ENCODE measurements at places on chromosomes 3 and 15.
A peak's percentile ranks its signal among the peaks of the same experiment; 100 is the strongest.

GRCh38 chr3:33437556-33438283, 2.5 kb downstream of the UBP1 start:
- peak overlapping the region; percentile 97 for H3K27ac ChIP-seq
- DNase-seq = no peak
- H3K27me3 ChIP-seq = no peaks in the 10 kb centered on the region
- H3K36me3 ChIP-seq = no peaks in the 10 kb centered on the region
- H3K4me1 ChIP-seq = peaks cover 8% of the 10 kb centered on the region

- H3K4me3 ChIP-seq = no peak overlapping the region
- no peak overlapping the region for H3K27ac ChIP-seq
- H3K36me3 ChIP-seq = no peaks in the 10 kb centered on the region
- H3K4me1 ChIP-seq = no peaks in the 10 kb centered on the region
- no peaks in the 10 kb centered on the region for H3K27me3 ChIP-seq
Observed at GRCh38 chr3:48194446-48195071, 6.3 kb upstream of the CDC25A start.

DNA sequence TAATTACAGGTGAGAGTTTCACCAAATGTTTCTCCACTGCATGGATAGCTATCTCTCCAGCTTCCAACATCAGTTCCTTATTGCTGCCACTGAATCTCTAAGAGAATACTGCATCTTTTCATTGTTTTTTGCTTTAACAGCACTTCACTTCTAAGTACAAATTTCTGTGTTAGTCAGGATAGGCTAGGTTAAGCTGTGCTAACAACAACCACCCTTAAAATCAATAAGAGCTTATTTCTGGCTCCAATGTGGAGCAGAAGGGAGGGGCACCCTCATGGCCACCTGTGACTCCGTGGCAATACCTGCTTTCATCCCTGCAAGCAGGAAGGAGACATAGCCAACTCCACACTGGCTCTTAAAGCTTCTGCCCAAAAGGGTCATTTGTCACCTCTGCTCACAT, 36.4 kb upstream of the CORO2B start:
- no peak for DNase-seq
- H3K4me1 ChIP-seq = peaks cover 5% of the 10 kb centered on the region
- no peak overlapping the region for H3K4me3 ChIP-seq
- H3K27me3 ChIP-seq = no peaks in the 10 kb centered on the region

GRCh38 chr15:92733090-92733933, 77.7 kb upstream of the FAM174B start:
- no peak overlapping the region for H3K27ac ChIP-seq
- H3K36me3 ChIP-seq = no peaks in the 10 kb centered on the region
- DNase-seq = no peak
- H3K27me3 ChIP-seq = no peaks in the 10 kb centered on the region
- no peaks in the 10 kb centered on the region for H3K4me1 ChIP-seq
- peak overlapping the region; percentile 51 for H3K4me3 ChIP-seq

- H3K4me3 ChIP-seq = no peak overlapping the region
- H3K27me3 ChIP-seq = no peaks in the 10 kb centered on the region
- no peak overlapping the region for H3K27ac ChIP-seq
- H3K36me3 ChIP-seq = peaks cover 6% of the 10 kb centered on the region
Observed at GRCh38 chr15:63288778-63289378, 11.5 kb downstream of the APH1B start.

GRCh38 chr3:116391296-116392201, 53.7 kb downstream of the LSAMP start:
- DNase-seq = no peak
- H3K4me3 ChIP-seq = no peak overlapping the region
- no peaks in the 10 kb centered on the region for H3K4me1 ChIP-seq

GRCh38 chr3:21462141-21462540, 288.9 kb downstream of the ZNF385D start:
- no peaks in the 10 kb centered on the region for H3K36me3 ChIP-seq
- H3K4me3 ChIP-seq = no peak overlapping the region
- H3K27me3 ChIP-seq = no peaks in the 10 kb centered on the region
- DNase-seq = no peak
- no peak overlapping the region for H3K27ac ChIP-seq

GRCh38 chr3:43331381-43331780, 45.0 kb downstream of the SNRK start:
- peaks cover 30% of the 10 kb centered on the region for H3K36me3 ChIP-seq
- H3K27ac ChIP-seq = no peak overlapping the region
- no peak overlapping the region for H3K4me3 ChIP-seq
- no peaks in the 10 kb centered on the region for H3K27me3 ChIP-seq

DNA sequence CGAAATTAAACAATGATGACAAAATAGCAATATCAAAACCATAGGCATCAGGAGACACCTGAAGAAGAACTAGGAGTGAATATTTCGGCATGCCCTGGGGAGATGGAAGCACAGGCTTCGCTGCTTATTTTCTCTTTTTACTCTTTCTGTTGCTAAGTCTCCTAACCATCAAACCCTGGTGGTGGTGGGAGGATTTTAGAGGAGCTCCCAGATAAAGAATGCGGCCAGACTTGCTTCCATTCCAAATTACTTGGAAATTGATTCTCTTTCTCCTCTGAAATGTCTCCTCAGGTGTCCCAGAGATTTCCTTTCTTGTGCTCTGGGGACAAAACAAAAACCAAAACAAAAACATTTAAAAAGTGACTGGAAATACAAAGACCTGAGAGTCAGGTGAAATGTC, 243.0 kb downstream of the KBTBD8 start:
- H3K27me3 ChIP-seq = no peaks in the 10 kb centered on the region
- no peak overlapping the region for H3K27ac ChIP-seq
- no peak overlapping the region for H3K4me3 ChIP-seq

- no peaks in the 10 kb centered on the region for H3K36me3 ChIP-seq
- H3K27ac ChIP-seq = no peak overlapping the region
- H3K4me1 ChIP-seq = no peaks in the 10 kb centered on the region
- no peak overlapping the region for H3K4me3 ChIP-seq
Observed at GRCh38 chr3:19595884-19596283, 338.1 kb downstream of the EFHB start.

- H3K27me3 ChIP-seq = no peaks in the 10 kb centered on the region
- H3K4me3 ChIP-seq = peak overlapping the region; percentile 55
- peaks cover 8% of the 10 kb centered on the region for H3K4me1 ChIP-seq
- H3K27ac ChIP-seq = peak overlapping the region; percentile 79
- no peaks in the 10 kb centered on the region for H3K36me3 ChIP-seq
Observed at GRCh38 chr3:28916713-28917499, 364.0 kb upstream of the RBMS3 start.

DNA sequence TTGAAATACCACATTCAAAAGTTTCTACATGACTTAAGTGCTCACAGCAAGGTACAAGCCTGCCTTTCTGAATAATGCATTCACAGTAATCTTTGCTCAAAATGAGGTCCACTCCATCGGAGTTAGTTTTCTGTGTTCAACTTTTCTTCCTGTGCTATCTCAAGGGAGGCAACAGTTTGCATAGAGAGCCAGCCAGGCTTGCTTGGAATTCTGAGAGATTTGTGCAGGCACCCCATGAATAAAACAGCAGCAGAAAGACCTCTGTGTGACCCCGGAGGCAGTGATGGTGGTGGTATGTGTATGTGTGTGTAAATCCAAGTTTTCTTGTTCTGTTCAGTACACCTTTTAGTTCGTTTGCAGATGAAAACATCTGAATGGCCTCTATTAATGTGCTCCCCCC, 124.0 kb downstream of the ADAMTS9 start:
- H3K4me3 ChIP-seq = no peak overlapping the region
- peaks cover 6% of the 10 kb centered on the region for H3K36me3 ChIP-seq
- H3K27me3 ChIP-seq = no peaks in the 10 kb centered on the region
- no peak for DNase-seq
- H3K4me1 ChIP-seq = no peaks in the 10 kb centered on the region

DNA sequence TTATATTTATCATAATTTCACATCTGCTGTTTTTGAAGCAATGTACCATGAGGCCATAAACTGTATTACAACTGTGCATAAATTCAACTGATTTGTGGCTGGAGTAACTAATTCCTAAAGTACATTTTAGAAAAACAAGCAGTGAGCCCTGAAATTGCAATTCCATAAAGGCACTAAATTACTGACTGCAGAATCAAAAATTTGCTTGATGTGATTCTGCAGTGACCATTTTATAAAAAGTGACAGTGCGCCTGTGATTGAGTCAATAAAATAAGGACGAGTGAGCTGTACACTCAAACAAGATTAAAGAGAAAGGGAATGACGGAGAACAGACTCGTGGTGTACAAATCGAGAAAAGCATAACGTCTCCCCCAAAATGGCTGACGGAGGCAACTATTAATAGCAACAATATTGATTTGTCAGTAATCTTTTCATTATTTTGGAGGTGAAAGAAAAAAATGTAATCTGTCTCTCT, 121.4 kb upstream of the MEIS2 start:
- no peak for DNase-seq
- H3K4me3 ChIP-seq = no peak overlapping the region
- H3K27me3 ChIP-seq = no peaks in the 10 kb centered on the region

GRCh38 chr3:16589867-16590624, 15.2 kb downstream of the DAZL start:
- H3K27ac ChIP-seq = no peak overlapping the region
- H3K27me3 ChIP-seq = no peaks in the 10 kb centered on the region
- H3K4me1 ChIP-seq = peaks cover 4% of the 10 kb centered on the region

- no peaks in the 10 kb centered on the region for H3K4me1 ChIP-seq
- no peak overlapping the region for H3K4me3 ChIP-seq
- no peak overlapping the region for H3K27ac ChIP-seq
- H3K36me3 ChIP-seq = no peaks in the 10 kb centered on the region
Observed at GRCh38 chr15:66102563-66103292, 150.8 kb downstream of the MEGF11 start.

All from ascending aorta (tissue), 2 donors.